IMR-90 (cell line): ENCODE measurements at places on chromosomes 7 and 10. TPM values are rescaled to one million over a fixed set of nuclear protein-coding genes. Genes with fewer than 3 reads are reported as not detected.

Gene PRSS37
- not detected in 2 replicates for total RNA-seq

DNA sequence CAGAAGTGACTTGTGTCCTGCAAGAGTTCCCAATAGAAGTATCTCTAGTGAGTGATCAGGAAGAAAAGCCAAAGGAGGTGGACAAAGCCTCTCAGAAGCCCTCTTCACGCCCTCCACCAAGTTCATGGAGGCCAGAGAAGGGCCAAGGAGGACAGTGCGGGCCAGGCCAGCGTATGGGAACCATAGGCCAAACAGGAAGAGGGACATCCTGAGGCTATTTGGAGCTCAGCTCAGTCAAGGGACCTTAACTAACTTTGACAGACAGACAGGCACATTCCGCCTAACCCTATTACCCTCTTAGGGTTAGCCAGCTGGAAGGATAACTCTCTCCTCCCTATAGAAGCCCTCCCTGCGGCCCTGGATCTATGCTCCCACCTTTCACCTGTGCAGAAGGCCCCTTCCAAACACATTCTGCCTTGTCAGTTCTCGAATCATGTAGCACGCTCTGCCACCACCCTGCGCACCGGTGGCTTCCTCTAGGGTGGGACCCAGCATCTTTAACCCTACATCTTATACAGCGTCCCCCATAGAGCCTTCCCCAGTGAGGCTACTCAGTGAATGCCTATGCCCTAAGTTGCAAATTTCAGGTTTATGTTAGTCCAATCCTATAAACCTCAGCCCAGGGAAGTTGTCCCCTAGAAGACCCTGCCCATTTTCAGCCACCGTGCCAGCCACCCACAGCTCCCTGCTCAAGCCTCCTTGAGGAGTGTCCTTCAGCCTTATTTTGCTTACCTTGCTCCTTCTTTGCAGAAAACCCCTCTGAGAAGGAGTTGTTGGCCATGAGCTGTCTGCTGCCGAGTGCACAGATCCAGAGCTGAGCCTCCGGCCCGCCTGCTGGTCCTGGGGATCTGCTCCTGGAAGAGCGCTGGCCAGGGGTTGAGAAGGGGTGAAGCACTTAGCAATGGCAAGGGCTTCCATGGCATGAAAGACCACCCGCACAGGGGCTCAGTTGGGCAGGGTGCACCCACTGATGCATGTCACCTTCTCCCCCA is 36.9 kb downstream of the FRMPD2 start:
- DNase-seq: no peak

GRCh38 chr10:13352519-13352918 is 4.4 kb upstream of the SEPHS1 start:
- no peak for DNase-seq

DNA sequence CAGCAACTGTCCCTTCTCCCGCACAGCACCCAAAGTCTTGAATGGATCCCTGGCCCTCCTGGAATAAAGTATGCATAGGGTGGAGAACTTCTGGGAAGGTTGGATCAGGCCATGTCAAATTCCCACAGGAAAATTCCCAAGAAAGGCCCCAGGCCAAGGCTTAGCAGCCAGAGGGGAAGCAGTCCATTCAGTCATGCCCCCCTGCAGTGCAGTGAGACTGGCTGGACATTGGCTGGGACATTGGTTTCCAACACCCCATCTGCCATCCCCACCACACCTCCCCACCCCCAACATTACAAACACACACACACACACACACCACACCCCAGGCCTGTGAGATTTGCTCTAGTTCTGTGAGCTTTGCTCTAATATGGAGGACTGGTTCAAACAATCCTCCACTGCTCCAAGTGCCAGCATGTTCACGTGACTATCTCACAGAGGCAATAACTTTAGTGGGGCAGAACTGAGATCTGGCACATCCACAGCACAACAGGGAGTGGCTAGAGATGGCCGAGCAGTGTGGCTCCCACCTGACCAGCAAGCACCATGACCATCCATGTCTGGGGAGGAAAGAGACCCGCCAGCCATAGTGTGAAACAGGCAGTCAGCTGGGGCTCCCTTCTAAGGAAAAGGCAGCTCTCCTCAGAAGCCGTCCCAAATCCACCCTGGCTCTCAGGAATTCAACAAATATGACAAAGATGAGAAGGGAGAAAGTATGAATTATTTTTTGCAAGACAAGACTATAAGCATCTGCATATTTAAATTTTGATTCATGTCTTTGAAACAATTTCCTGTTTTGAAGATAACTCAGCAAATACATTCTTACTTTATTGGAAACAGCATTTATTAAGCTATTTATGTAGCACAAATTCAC is 6.7 kb upstream of the FAM170B start:
- DNase-seq: no peak

GRCh38 chr7:7110706-7111105 is 71.6 kb upstream of the C1GALT1 start:
- no peak for DNase-seq

Gene TAS2R3
- 0.28 and 0.72 TPM in 2 replicates for total RNA-seq

Gene CALML5
- not detected in 2 replicates for total RNA-seq

DNA sequence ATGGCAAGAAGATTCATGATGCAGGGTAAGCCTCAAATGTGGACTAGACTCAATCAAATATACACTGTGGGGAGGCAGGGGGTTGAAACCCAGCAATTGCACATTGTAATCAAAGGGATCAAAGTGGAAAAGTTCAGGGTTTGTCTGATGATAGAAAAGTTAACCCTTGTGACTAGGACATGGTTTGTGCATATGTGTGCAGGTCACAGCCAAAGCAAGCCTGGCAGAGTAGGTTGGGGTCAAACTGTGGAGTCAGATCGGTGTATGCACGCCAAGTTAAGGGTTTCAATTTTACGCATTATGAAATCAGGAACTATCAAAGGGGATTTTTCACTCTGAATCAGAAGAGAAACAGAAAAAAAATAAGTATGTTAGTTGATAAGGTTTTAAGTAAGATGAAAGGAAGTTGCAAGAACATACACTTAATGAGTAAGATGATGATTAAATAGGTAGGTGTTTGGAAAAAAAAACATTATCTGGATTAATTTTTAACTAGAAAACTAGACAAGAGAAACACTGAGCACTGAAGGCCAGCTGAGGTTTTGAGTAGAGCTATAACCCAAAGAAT is 188.3 kb downstream of the DGKB start:
- no peak for DNase-seq

DNA sequence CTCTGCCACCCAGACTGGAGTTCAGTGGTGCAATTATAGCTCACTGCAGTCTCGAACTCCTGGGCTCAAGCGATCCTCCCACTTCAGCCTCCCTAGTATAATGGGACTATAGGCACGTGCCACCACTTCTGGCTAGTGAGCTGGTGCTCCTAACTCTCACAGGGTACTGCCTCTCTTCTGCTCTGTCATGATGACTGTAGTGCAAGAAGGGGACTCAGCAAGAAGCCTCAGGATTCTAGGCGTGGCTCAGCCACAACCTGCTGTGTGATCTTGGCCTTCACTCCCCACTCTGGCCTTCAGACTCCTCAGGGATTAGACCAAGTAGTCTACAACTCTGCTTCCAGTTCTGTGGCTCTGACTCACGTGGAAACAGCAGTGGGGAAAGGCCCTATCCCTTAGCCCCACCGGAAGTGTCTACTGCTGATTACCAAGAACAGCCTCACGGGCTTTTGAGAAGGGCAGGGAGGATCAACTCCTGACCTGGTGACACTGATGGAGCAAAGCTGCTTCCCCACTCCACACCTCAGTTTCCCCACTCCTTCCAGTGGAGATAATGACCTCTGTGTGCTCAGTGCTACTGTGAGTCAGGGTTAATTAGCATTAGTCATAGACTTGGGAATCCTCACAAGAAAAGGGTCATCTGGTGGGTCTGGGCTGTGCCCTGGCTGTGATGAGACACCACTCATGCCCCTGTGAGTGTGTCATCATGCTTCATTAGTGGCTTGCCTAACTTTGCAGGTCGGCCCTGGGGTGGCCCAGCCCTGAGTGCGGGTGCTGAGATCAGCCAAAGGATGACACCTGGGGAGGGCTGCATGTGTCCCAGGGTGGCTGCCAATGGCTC is 41.1 kb downstream of the ZC3HC1 start:
- DNase-seq: peak; percentile 89

DNA sequence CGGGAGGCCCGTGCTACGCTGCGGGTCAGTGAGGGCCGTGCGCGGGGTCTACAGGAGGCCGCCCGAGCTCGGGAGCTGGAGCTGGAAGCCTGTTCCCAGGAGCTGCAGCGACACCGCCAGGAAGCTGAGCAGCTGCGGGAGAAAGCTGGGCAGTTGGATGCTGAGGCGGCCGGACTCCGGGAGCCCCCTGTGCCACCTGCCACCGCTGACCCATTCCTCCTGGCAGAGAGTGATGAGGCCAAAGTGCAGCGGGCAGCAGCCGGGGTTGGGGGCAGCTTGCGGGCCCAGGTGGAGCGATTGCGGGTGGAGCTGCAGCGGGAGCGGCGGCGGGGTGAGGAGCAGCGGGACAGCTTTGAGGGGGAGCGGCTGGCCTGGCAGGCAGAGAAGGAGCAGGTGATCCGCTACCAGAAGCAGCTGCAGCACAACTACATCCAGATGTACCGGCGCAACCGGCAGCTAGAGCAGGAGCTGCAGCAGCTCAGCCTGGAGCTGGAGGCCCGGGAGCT is 7.0 kb downstream of the LZTS2 start:
- peak; percentile 32 for DNase-seq

GRCh38 chr7:29483219-29484104 is 80.2 kb upstream of the PRR15 start:
- no peak for DNase-seq

- DNase-seq: peak; percentile 8
These were observed 7.3 kb downstream of the SLC25A13 start for GRCh38 chr7:96314402-96315124.

Gene TEX36
- not detected in 2 replicates for total RNA-seq

GRCh38 chr7:22842973-22843372 is 20.3 kb upstream of the TOMM7 start:
- DNase-seq: no peak

- DNase-seq: no peak
These were observed 422.3 kb downstream of the GFRA1 start for GRCh38 chr10:115850666-115851065.

- DNase-seq: no peak
These were observed 384.0 kb downstream of the RPS24 start for GRCh38 chr10:78417425-78418370.

Gene SPDYE11
- not detected in 2 replicates for total RNA-seq

Gene UPK3B
- not detected in 2 replicates for total RNA-seq

GRCh38 chr10:127322286-127322685 is 125.9 kb upstream of the INSYN2A start:
- no peak for DNase-seq

Gene LRMDA
- under 0.01 TPM in 1 of 2 replicates, not detected in the other for total RNA-seq

DNA sequence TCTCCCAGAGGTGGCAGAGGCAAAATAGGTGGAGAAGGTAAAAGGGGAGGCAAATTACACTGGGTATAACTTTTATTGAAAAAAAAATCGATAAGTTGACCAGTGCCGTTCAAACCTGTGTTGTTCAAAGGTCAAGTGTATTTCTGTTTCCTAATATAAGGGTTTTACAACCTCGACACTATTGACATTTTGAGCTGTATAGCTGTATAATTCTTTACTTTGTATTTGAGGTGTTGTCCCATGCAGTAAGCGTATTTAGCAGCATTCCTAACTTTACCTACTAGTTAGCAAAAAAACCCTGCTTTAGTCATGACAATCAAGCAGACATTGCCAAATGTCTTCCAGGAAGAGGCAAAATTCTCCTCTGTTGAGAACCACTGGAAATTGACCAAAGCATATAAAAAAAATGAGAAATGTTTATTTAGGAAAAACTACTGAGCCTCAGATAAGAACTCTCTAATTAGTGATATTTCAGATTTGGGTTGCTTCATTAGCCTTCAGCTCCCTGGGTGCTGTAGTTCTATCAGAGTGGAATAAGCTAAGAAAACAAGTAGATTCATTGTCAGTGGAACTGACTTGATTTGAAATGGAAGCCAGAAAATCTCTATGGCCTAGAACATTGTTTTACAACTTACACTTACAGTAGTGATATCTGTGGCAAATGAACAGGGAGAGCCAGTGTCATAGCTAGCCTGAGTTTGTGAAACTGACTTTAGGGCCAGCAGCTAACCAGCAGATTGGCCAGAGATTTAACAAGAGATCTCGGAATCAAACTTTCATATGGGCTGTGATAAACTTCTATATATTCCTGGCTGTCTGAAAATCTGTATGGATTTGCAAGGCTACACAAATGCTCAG is 331.6 kb downstream of the DGKB start:
- no peak for DNase-seq

DNA sequence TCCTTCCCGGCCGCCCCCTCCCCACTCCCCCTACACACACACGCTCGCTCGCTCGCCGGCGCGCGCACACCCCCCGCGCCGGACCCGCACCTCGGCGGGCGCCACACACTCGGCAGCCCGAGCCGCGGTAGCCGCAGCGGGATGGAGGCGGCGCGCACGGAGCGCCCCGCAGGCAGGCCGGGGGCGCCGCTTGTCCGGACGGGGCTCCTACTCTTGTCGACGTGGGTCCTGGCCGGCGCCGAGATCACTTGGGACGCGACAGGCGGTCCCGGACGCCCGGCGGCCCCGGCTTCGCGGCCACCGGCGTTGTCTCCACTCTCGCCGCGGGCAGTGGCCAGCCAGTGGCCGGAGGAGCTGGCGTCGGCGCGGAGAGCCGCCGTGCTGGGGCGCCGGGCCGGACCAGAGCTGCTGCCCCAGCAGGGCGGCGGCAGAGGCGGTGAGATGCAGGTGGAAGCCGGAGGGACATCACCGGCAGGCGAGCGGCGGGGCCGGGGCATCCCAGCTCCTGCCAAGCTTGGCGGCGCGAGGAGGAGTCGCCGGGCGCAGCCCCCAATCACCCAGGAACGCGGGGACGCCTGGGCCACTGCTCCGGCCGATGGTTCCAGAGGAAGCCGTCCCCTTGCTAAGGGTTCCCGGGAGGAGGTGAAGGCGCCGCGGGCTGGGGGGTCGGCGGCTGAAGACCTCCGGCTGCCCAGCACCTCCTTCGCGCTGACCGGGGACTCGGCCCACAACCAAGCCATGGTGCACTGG is at the start of gene SORCS3:
Gene SORCS3 (plus strand): TSS at position 104 of the 750 bp plus-strand sequence.
- no peak for DNase-seq

GRCh38 chr10:131973160-131973951 is 8.4 kb downstream of the BNIP3 start:
- no peak for DNase-seq

Gene MNX1
- not detected in 2 replicates for total RNA-seq

DNA sequence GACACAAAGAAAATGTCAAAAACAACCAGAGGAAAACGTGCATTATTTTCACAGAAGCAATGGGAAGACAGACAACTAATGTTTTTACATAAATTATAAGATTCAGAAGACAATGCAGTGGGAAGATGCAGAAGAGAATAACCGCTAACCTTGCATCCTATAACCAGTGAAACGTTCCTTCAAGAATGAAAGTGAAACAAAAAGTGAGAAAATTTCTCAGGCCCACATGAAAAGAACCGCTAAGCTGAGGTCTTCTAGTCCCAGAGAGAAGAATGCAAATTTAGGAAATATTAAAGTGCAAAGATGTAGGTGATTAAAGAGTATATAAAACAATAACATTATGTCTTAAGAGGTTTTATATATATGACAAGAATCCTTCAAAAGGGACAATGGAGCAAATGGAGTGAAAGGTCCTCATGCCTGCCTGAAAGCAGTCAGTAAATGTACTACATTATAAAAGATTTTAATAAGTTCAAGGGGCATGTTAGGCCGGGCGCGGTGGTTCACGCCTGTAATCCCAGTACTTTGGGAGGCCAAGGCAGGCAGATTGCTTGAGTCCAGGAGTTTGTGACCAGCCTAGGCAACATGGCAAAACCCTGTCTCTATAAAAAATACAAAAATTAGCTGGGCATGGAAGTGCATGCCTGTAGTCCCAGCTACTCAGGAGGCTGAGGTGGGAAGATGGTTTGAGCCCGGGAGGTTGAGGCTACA is 43.1 kb upstream of the DDC start:
- DNase-seq: no peak

GRCh38 chr7:128791972-128792327 is 182 bp downstream of the CCDC136 start:
- peak; percentile 27 for DNase-seq

GRCh38 chr7:135501402-135501801 is 8.5 kb downstream of the CNOT4 start:
- DNase-seq: peak; percentile 58
